ENCODE measurements at places on chromosomes 4 and X. TPM values are rescaled to one million over a fixed set of nuclear protein-coding genes. Genes with fewer than 3 reads are reported as not detected.

PIM2 gene
- 264 TPM for total RNA-seq

SSX2B gene
- total RNA-seq = not detected

FANCB gene
- total RNA-seq = 21.8 TPM

S100G gene
- total RNA-seq = not detected

KLHL34 gene
- total RNA-seq = 1.5 TPM

BEX5 gene
- 6.3 TPM for total RNA-seq

TMEM31 gene
- total RNA-seq = 1.0 TPM

CCDC120 gene
- total RNA-seq = 5.7 TPM

DNA sequence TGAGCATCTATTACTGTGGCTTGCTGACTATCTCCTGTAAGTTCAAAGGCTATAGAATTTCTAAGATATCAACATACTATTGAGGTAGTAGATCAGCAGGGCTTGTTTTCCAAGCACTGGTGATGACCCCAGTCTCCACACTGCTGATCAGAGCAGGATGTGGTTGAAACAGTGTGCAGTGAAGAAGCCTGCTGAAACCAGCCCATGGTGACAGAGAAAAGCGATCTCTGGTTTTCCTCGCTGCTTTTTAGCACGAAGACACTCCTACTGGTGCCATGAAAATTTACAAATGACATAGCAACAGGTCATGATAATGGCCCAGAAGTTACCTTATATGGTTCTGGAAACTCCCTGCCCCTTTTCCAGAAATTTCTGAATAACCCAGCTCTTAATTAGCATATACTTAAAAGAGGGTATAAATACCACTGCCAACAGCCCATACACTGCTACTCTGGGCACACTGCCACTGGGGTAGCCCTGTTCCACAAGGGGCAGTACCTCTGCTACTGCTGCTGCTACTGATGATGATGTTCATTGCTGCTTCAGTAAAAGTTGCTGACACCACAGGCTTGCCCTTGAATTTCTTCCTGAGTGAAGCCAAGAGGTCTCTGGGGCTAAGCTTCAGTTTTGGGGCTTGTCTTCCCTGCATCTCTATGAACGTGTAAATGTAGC is 1689.5 kb upstream of the PCDH10 start:
- DNase-seq = no peak

GRCh38 chrX:54495814-54496516 is at the start of gene FGD1:
Gene FGD1, minus strand, starts transcription at chrX:54496234. Its CDS starts 802 bp downstream, at chrX:54495432.
- DNase-seq = no peak

- no peak for DNase-seq
Measured at GRCh38 chrX:130125091-130125874, 15.0 kb upstream of the ELF4 start.

GRCh38 chrX:96436105-96436504 is 248.5 kb upstream of the DIAPH2 start:
- DNase-seq = no peak

DNA sequence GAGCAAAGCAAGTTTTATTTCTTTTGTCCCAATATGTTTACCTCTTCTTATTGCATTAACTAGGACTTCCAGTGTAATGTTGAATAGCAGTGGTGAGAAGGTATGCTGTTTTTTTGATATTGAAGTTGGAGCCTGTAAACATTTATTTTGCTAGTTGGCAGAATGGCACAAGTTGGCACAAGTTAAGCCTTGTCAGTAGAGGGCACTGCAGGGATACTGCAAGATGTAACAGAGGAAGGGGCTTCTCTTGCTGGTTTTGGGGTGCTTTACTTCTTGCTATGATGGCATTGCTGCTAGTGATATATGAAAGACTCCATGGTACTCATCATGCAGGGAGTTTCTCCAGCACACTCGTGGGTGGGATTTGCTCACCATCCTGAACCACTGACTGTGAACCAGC is 327.3 kb upstream of the ARX start:
- no peak for DNase-seq

- no peak for DNase-seq
Measured at GRCh38 chr4:128571747-128572146, 237.8 kb upstream of the JADE1 start.

- no peak for DNase-seq
Measured at GRCh38 chrX:71619986-71620385, 1.7 kb upstream of the CXCR3 start.

Measured in activated naive CD4-positive, alpha-beta T cell treated with anti-CD3 and anti-CD28 coated beads, Interleukin-2, amount 50 U/mL, for 72 hours (primary cell).